Stromal cell of bone marrow (primary cell): ENCODE measurements at places on chromosomes 5 and 9.

DNA sequence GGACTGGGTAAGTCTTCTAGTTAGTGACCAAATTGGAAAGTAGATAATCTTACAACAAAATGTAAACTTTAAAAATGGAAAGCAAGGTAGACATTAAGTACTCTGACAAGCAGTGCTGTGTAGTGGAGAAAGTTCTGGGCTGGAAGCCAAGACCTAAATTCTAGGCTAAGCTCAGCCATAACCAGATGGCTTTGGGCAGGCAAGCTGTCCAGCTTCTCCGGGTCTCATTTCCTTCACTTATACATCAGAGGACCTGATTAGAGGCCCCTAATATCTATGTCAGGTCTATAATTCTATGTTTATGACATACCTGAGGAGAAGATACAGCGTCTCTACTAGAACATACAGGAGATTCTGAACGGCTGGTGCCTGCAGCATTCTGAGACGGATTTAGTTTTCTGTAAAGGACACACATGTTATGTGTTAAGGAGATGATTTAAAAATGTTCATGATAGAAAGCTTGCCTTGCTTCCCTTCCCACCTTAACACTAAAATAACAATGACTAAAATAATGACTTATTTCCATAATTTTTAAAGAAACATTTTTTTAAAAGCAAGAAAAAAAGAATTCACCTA is 61.2 kb downstream of the ELL2 start:
- peak; percentile 28 for DNase-seq

DNA sequence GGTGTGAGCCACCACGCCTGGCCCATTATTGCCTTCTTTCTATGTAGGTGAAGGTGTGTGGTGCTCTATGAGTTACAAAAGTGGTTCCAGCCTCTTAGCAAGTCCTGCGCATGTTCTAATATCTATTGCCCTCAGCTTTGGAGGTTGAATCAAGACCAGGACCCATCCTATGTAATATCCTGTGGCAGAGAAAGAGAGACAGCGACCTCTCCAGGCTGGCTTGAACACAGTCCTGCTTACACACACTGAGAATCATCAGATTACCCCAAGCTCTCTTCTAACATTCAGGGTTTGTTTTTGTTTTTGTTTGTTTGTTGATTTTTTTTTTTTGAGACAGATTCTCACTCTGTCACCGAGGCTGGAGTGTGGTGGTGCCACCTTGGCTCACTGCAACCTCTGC is 94.7 kb upstream of the OSMR start:
- no peak for DNase-seq

- DNase-seq, result no peak
These were observed 18.5 kb downstream of the IFNA5 start for GRCh38 chr9:21286659-21287058.

- DNase-seq, result peak; percentile 84
These were observed 37.6 kb downstream of the ANKRD33B start for GRCh38 chr5:10601246-10602030.

DNA sequence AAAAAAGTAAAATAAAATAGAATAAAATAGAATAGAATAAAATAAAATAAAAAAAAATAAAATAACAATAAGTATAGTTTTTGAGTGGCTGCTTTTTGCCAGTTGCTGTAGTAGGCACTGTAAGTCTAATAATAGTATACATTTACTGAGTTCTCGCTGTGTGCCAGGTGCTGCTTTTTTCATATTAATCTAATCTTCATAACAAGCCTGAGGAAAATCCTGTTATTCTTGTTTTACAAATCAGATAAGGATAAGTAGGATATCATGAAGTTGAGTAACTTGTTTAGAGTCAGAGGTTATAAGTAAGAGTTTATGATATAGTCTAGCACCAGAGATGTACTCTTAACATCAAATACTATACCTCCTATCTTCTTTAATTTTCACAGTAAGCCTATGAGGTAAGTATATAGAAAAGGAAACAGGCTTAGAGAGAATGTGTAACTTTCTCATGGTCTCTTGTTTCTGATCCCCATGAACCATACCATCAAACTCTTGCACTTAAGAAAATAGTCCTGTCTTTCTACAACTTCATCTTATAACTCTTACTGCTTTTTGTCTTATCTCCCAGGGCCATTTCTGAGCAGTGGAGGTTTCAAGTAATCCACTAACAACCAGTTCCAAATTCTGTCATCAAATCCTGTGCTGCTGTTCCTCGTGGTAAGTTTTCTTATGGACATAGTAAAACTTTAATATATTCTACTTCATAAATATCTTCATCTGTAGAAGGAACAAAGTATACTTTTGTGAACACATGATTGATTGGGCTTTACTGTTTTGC is 18.7 kb downstream of the RMI1 start:
- DNase-seq, result no peak

DNA sequence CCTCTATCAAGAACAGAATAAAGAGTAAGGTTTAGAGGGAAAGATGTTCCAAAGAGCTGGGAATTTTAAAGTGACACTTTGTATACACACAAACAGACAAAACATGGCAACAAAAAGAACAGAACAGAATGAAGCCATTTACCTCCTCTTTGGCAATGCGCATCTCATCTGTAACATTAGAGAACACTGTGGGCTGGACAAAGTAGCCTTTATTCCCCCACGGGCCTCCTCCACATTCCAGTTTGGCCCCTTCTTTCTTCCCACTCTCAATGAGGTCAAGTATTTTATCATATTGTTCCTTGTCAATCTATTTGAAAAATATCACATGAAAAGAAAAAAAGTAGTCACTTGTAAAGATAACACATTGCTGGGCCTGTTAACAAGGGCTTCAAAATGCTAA is 41.0 kb downstream of the ALDH1A1 start:
- no peak for DNase-seq

DNA sequence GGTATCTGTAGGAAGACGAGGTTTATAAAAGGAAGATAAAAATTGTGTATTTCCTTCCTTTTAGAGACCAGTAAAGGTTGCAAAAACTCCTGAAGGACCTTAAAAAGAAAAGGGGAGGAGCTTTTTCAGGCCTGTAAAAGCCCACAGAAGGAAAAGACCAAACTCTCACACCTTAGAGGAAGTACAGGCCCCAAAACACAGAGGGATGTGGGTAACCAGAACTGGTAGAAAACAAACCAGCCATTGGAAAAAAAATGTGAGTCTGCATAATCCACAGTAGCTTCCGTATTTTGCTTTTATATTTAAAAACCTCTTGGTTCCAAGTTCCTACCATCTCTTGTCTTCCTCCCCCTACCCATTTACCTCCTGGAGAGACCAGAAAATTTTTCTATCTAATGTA is 8.5 kb downstream of the GIN1 start:
- no peak for DNase-seq

DNA sequence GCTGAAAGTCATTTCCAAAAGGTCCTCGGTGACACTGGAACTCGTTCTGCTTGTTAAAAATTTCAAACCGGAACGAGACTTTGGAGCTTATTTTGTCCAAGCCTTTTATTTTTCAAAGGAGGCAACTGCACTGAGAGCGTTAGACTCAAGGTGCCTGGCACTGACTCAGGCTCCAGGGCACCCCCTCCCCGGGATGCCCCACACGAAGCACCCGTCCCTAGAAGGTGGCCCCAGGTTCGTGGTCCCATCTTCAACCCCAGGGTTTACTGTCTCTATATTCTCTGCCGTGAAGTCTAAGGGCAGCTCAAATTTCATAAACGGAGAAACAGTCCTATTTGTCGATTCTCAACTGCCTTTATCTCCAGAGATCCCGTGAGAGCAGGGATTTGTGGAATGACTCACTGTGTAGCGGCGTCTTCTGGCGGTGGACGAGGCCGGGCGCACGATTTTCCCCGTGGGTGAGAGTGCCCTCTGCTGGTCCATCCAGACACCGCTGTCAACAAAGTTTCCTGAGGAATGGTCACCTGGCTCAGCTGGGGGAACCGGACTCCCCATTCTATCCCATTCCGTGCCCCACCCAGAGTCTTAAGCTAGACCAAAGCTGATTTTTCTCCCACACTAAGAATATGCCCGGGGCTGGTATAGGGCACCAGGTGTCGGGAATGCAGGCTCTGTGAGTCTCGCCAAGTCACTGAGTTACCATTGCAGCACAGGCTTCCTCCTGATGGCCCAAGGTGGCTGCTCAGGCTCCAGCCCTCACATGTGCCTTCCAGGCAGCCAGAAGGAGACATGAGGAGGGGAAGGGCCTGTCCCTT is 27.1 kb upstream of the SLC6A19 start:
- peak; percentile 68 for DNase-seq

DNA sequence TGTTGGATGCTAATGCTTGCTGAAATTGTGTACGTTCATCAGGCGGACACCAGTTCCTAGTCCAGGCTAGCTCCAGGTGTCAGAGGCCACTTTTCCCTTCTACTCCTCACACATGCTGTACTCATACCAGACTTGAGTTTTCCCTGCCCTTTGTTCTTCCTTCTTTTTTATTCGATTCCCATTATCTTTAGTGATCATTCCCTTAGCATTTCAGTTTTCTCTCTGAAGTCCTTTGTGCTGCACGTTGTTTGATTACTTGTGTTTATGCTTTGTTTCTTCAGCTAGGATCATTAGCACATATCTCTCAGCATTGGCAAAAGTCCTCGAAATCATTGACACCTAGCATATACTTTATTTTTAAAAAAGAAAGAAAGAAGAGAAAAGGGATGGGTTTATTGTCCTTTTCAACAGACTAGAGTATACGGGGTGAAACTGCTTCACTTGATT is 409 bp upstream of the COX7C start:
- no peak for DNase-seq

DNA sequence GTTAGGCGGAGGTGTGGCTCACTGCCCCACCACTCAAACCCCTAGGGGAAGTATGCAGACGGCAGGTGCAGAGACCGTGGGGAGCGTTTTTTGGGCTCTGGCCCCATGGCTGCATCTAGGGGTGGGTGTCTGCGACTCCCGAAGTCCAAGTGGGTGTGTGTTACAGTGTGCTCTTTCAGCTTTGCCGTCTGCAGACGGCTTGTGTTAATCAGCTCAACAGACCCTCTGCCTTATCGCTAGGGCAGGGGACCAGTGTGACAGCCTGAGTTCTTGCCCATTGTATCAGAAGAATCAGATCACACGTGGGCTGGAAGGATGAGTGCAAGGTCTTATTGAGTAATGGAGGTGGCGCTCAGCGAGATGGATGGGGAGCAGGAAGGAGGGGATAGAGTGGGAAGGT is 162.8 kb downstream of the ENC1 start:
- DNase-seq, result no peak

DNA sequence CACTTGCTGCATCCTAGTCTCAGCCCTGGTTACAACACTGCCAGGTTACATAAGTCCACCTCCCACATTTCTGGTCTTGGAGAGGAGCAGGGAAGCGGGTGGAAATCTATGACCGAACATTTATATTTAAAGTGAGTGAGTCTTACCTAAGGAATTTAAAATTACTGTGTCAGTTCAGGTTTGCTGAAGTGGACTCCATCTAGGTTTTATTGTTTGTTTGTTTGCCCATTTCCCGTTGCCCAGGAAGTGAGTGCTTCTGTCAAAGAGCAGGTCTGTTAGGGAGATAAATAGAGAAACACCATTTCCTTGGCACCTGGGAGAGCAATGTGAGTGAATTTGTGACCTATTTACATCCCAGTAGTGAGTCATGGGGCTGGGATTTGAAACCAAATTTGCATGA is 179.5 kb downstream of the KIF4B start:
- DNase-seq, result no peak

- peak; percentile 49 for DNase-seq
These were observed 634.7 kb upstream of the ARRDC3 start for GRCh38 chr5:92017776-92018175.

DNA sequence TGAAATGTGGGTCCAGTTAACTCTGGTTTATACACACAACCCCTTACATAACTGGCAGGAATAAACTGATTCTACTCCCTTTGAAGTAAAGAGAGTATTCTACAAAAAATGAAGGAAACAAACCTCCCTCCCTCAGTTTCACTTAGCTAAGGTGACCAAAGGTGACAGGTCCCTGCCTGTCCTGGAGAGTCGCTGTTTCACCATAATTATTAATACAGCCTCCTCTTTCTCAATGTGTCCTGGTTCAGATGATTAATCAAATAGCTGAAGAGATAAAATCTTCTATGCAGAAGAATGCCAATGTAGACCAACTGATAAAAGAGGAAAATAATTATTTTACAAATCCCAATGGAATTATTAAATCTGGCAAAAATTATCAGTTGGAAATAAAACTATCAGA is 163.7 kb upstream of the GNA14 start:
- DNase-seq, result no peak

GRCh38 chr9:70801181-70801829 is 320.1 kb downstream of the TRPM3 start:
- DNase-seq, result no peak

DNA sequence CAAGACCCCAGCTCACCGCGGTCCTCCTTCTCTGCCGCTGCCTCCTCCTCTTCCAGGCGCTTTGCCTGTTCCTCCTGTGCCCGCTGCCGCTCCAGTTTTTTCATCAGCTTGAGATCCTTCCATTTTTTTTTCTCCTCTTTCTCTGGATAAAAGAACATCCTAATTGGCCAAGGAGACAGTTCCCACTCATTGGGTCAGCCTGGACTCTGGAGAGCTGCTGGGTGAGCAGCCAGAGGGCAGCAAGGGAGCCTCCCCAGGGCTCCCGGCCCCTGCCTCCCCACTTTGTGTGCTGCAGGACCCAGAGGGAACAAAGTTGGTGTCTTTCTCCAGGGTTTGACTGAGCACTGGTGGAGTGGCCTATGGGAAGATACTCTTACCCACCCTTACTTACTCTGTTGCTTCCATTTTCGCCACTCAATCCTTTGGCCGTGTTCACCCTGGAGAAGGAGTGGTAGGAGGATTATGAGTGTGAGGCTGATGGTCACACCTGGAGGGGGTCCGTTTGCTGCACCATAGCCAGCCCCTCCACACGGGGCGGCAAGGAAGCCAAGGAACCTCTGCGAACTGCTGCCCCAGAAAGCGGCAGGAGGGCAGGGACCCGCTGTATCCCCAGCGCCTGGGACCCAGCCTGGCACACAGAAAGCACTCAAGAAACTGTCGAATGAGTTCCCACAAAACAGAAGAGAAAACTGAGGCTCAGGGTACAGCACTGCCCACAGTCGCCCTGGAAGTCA is 708 bp downstream of the SPOUT1 start:
- no peak for DNase-seq
